CD8-positive, alpha-beta memory T cell (primary cell): ENCODE measurements at places on chromosomes 6 and 20.
A peak's percentile ranks its signal among the peaks of the same experiment; 100 is the strongest.

GRCh38 chr6:44224965-44225305, 1.5 kb downstream of the SLC29A1 start:
- DNase-seq, result no peak

- no peak for DNase-seq
Measured at GRCh38 chr6:106087548-106088325, 1.6 kb downstream of the PRDM1 start.

DNA sequence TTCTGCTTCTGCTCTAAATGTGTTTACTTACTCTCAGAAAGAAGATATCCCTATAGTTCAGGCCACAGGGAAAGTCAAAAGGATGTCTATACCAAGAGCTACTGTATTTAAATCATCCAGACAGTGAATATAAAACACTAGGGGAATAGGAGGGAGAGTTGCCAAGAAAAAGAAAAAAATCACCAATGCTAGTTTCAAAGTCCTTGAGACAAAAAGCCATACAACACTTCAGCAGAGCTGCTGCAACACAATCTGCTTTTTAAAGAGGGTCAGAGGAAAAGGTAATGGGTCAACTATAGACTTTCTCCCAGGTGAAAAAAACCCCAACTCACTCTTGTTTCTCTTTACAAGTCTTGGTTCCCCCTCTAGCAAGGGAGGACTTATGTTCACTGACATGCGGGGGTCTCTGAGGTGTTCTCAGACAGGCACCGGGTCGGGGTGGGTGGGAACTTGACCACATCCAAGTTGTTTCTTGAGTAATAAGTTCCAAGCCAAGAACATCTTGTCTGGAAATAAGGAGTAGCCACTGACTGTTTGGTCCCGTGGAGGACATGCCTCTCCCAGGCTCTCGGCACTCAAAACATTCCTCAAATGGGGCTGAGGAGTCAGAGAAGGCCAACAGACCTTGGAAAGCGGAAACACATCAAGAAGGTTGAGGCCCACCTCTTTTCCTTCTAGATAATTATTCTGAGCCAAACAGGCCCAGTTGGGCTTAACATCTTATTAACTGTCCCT, 47.7 kb downstream of the GJA10 start:
- DNase-seq, result no peak

DNA sequence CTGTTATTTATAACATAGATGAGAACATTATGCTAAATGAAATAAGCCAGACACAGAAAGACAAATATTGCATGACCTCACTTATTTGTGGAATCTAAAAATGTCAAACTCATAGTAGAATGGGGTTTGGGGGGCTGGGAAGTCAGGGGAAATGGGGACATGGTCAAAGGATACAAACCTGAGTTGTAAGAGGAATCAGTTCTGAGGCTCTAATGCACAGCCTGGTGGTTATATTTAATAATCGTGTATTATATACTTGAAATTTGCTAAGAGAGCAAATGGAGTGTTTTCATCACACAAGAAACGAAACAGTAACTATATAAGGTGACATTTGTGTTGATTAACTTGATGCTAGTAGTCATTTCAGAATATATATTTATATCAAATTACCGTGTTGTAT, 40.8 kb upstream of the GFOD1 start:
- no peak for DNase-seq

- DNase-seq, result no peak
Measured at GRCh38 chr6:106716966-106717365, 87.6 kb downstream of the QRSL1 start.

DNA sequence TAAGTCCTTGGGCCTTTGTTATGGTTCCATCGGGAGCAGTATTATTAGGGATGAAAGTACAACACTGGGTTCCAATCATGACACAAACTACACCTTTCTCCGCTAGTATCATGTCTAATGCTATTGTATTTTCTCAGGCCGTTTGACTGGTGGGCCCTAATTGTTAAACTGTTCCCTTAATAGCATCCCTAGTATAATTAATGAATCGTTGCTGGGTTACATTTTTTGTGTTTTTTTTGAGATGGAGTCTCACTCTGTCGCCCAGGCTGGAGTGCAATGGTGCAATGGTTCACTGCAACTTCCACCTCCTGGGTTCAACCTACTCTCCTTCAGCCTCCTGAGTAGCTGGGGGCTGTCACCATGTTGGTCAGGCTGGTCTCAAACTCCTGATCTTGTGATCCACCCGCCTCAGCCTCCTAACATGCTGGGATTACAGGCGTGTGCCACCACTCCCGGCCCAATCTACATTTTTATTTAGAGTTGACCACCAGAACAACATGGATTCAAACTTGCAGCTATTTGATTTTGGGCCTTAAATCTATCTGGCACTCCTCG, 4.1 kb upstream of the ZNFX1 start:
- DNase-seq, result no peak

- DNase-seq, result no peak
Measured at GRCh38 chr6:77707603-77708002, 54.8 kb downstream of the MEI4 start.

- no peak for DNase-seq
Measured at GRCh38 chr20:62252342-62252966, 14.1 kb downstream of the OSBPL2 start.

- DNase-seq, result peak; percentile 70
Measured at GRCh38 chr6:144013486-144013909, 5.4 kb upstream of the PLAGL1 start.

- no peak for DNase-seq
Measured at GRCh38 chr20:10510216-10510615, 75.1 kb downstream of the SLX4IP start.

GRCh38 chr6:17297271-17298080, 16.3 kb downstream of the RBM24 start:
- no peak for DNase-seq

GRCh38 chr6:158636778-158637177, 7.8 kb downstream of the DYNLT1 start:
- no peak for DNase-seq

GRCh38 chr20:58408603-58409246, 19.7 kb downstream of the VAPB start:
- no peak for DNase-seq

- no peak for DNase-seq
Measured at GRCh38 chr6:55670850-55671413, 91.9 kb upstream of the HMGCLL1 start.

DNA sequence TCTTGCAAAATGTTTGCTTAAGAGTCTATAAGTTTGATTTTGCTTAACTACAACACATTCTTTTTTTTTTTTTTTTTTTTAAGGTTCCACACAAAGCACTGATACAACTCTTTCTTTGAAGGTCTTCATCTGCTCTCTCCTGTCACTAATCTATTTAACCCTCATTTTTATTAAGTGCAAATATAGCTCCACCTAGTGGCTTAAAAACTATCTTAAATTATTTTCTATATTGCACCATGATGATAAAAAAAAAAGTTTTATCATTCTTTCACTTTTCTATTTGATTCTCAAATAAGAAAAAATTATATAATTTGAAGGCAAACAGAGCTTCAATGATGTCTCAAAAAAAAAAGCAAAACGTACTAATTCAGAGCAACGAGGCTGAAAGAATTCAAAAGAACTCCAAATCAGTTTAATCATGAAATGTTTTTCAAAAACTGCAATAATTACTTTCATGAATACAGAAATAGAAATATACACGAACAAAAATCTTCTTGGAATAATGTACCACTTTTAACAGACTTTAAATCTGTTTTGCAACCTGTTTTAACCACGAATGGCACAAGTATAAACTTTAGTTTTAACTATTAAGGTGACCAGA, 12.8 kb downstream of the ESF1 start:
- DNase-seq, result no peak

- DNase-seq, result no peak
Measured at GRCh38 chr6:5665173-5665572, 341.6 kb downstream of the NRN1 start.

DNA sequence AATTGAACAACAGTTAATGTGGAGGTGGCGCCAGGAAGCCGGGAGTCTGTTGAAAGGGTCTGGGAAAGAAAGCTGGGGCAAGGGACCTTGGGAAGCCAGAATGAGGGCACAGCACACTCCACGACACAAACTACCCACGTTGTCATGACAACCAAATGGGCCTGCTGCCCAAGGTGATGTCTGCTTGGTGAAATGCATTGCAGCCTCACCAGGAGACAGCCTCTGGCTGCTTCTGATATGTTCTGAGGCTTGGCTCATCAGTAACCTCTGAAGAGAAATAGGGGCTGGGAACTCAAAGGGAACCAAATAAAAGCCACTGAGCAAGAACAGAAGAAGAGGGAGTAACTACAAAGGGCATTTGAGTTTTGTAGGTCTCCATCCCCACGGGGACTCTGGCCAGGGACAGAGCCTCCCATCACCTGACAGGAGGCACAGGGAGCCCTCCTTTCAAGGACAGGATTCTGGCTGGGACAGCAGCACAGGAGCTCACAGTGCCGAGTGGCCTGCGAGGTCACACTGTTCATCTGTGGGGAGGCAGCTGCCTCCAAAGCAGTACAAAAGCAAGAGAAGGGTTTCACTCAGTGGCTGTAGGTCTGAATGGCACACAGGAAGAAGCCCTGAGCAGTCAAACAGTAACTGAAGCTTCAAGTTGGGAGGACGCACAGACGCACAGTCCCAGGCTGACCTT, 44.6 kb upstream of the KCNK16 start:
- no peak for DNase-seq

DNA sequence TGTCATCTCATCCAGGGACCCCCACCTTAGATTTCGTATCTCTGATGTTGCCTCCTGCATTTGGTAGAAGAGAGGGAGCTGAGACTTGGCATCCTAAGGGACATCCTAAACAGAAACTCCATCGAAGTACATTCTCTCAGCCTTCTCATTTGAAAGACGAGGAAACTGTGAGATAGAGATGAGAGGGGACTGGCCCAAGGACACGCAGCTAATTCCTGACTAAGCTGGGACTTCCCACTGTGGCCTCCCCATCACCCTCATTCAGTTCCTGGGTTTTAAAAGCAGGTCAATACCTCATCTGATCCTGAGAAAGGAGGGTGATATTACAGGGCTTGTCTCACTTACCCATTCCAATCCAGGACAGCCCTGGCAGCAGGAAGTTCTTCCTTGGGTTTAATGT, 855 bp upstream of the WFDC5 start:
- no peak for DNase-seq

DNA sequence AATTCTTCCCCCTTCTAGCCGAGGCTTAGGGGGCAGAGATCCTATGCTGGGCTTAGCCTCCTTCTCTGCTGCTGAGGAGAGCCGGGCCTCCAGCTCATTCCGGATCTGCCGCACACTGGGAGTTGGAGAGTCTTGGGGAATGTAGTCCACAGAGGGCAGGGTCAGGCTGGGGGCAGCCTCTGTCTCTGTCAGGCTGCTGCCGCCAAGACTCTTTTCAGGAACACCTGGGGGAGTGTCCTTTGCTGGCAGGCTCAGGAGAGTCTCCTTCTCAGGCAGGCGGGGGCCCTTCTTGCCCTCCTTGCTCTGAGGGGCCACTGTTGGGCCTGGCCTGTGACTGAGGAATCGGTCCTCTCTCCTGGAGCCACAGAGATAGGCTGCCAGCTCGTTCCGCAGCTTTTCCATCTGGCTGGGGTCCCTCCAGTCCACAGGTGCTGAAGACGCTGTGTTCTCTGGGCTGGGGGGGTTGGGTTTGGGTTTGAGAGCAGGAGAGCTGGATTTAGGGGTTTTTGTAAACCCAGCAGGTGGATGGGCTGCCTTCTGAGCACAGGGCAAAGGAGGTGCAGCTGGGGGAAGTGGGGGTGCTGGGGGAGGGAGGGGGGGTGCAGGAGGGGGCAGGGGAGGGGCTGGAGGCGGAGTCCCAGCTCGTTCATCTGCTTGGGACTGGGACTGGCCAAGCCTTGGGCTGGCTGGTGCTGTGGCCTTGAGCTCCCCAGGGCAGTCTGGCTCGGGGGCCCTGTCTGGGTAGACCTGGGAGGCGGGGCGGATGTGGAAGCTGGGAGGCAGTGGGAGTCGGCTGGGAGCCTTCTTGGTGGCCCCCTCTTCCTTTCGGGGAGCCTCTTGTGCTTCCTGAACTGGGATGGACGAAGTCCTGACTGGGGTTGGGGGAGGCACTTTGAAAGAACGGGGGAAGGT, 36.1 kb downstream of the C6orf132 start:
- DNase-seq, result no peak

- no peak for DNase-seq
Measured at GRCh38 chr6:154243793-154244750, 112.5 kb downstream of the IPCEF1 start.

DNA sequence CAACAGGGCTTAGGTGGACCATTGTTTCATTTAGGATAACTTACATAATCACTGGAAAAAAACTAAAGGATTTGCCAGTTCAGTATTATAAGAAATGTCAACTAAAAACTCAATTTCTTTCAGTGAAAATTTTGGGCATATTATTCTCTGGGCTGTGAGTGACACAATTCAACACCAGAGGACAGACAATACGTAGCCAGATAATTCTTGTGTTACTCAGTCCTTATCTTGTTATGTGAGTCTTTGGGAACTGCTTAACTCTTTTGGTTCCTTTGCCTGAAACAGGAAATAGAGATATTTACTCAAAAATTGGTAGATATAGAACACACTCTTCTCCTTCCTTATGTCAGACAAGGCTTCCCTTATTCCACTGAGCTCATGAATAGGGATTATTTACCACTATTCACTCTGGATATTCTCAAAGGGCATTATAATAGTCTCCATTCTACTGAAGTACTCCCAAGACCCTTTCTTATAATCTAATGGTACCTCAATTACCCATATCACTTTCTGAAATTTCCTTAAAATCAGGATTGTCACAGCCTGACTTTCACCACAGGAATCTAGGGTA, 4.9 kb upstream of the BEND6 start:
- no peak for DNase-seq

GRCh38 chr20:18728870-18729224, 84.7 kb upstream of the SCP2D1 start:
- no peak for DNase-seq

DNA sequence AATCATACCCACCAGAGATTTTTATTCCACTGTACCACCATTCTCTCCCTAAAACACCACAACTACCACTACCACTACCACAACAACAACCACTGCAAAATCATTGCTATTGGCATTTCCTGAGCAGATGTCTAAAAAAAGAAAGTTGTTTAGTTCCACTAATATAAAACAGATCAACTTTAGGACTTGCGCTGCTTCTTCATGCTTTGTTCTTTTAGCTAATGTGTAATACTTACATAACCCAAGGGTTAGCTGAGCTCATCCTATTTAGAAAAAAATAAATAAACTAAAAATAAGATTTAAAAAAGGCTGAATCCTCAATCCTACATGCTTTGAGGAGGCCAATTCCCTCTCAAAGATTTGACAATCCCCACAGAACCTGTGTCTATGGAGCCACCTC, 11.4 kb downstream of the IYD start:
- DNase-seq, result no peak

GRCh38 chr20:20413810-20414281, 45.9 kb downstream of the INSM1 start:
- no peak for DNase-seq

DNA sequence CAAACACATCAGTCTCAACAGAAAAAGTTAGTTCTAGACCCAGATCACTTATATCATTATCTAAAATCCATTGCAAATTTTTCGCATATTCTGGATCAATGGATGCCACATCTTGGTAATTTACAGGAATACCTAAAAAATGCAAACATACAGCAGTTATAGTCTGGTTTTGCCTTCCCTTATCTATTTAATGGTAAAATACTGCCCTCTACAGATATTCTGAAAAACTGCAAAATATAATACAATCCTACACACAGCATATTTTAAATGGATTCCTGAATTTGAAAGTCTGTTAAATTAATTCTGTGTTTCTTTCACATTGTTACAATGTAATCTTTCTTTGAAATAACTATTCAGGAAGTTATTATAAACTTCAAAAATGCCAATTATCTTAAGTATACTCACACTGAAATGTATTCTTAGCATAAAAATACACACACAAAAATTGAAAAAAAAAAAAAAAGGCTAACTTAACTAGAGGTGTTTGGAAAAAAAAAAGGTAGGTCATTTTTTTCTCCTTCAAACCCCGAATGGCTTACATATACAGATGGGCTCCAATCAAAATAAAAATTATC, 88.4 kb downstream of the HACE1 start:
- no peak for DNase-seq
